ENCODE measurements at places on chromosomes 2 and 18. TPM values are rescaled to one million over a fixed set of nuclear protein-coding genes. Genes with fewer than 3 reads are reported as not detected.

- no peaks in the 10 kb centered on the region for H3K36me3 ChIP-seq
- peaks cover 51% of the 10 kb centered on the region for H3K27me3 ChIP-seq
- peak overlapping the region; percentile 49 for H3K27ac ChIP-seq
- H3K4me1 ChIP-seq: peaks cover 10% of the 10 kb centered on the region
- peak overlapping the region; percentile 57 for H3K4me3 ChIP-seq
These were observed 6.3 kb downstream of the OSR1 start for GRCh38 chr2:19351899-19352697.

GRCh38 chr2:191617575-191617974 is 60.4 kb upstream of the NABP1 start:
- H3K36me3 ChIP-seq: no peaks in the 10 kb centered on the region
- H3K4me1 ChIP-seq: no peaks in the 10 kb centered on the region
- no peak overlapping the region for H3K27ac ChIP-seq
- H3K27me3 ChIP-seq: peaks cover 2% of the 10 kb centered on the region

GRCh38 chr2:156852681-156853080 is 404.8 kb upstream of the GALNT5 start:
- no peaks in the 10 kb centered on the region for H3K27me3 ChIP-seq
- H3K36me3 ChIP-seq: no peaks in the 10 kb centered on the region
- no peaks in the 10 kb centered on the region for H3K4me1 ChIP-seq
- H3K27ac ChIP-seq: no peak overlapping the region

DNA sequence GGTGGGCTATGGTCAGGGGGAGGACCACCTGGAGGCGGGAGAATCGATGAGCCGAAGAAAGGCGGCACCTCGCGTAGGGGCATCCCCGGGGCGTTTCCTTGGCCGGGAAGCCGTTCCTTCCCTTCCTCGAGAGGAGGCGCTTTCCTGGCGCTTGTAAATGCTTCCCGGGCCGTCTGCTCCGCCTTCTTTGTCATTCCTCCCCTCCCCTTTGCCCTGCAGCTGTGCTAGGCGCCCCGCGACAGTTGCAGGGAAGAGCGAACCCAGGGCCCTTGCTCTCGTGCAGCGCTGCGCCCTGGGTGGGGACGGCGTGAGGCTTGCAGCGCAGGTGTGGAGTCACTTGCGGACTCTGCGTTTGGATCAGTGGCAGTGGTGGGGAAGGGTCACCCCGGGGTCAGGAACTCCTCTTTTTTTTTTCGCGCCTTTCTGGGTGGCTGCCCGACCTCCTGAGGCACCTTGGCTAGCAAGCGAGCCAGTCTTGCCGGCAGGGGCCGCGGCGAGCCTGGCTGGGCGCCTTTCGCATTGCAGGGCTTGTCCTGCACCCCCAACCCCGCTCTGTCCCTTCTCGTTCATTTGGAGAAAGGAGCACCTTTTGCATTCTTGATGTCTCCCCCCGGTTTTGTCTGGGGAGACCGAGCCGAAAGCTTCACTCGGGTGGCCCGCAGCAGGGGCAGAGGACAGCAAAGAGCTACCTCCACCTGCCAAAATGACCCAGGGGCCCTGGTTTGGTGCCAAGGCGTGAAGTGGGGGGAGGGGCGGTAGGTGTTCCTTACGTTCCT is 858 bp downstream of the KCNS3 start:
- DNase-seq: peak; percentile 80
- H3K36me3 ChIP-seq: no peaks in the 10 kb centered on the region
- H3K4me1 ChIP-seq: peaks cover 6% of the 10 kb centered on the region
- peak overlapping the region; percentile 89 for H3K4me3 ChIP-seq
- H3K27ac ChIP-seq: no peak overlapping the region
- peaks cover 16% of the 10 kb centered on the region for H3K27me3 ChIP-seq

GRCh38 chr2:18544171-18544570 is 16.3 kb downstream of the RDH14 start:
- no peaks in the 10 kb centered on the region for H3K36me3 ChIP-seq
- H3K27ac ChIP-seq: no peak overlapping the region
- H3K4me1 ChIP-seq: no peaks in the 10 kb centered on the region
- no peak overlapping the region for H3K4me3 ChIP-seq
- no peak for DNase-seq

RGPD3 gene
- total RNA-seq: 0.27 TPM

DNA sequence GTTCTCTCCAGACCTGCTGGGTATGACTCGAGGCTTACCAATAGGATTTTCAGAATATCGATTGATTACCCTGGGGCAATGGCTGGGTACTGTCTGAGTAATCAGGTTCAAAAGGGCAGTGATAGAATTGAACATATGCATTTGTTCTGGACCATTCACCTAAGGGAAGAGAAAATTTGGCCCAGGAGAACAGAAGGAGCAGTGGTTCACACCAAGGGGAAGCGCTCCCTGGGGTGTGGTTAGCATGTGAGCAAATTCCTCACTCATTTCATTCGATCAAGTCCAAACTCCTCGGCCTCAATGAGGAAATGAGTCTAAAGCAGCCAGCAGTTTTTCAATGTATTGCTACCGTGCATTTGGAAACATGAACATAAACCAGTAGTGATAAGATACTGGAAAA is 55.6 kb downstream of the CYP26B1 start:
- H3K27me3 ChIP-seq: peaks cover 9% of the 10 kb centered on the region
- H3K4me3 ChIP-seq: no peak overlapping the region
- peaks cover 4% of the 10 kb centered on the region for H3K36me3 ChIP-seq
- no peaks in the 10 kb centered on the region for H3K4me1 ChIP-seq

DNA sequence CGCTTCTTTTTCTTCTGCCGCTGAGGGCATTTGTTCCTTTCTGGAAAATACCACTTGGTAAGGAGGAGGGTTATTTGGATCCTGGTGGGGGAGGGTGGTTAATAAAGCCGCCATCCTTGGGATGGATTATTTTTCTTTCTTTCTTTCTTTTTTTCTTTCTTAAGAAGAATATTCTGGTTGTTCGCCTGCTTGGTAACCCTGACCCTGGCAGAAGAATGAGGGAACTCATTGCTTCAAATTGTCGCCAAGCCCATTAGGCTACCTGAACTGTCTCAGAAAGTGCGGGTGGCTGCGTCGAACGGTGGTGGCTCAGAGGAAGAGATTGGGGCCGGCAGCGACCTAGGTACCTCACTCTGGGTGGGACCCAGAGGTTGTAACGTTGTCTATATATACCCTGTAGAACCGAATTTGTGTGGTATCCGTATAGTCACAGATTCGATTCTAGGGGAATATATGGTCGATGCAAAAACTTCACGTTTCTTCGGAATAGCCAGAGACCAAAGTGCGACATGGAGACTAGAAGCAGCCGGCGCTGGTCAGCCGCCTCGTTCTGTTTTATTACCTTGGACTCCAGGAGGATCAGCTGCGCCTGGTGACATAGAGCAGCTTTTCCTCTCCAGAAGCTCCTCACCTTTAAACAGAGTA is 1.3 kb upstream of the HOXD4 start:
- H3K36me3 ChIP-seq: no peaks in the 10 kb centered on the region
- DNase-seq: no peak
- no peaks in the 10 kb centered on the region for H3K4me1 ChIP-seq

RAMP1 gene
- 7.6 TPM for total RNA-seq

MIB1 gene
- total RNA-seq: 228 TPM
